ENCODE measurements at places on chromosomes 7 and 10.

GRCh38 chr10:16987976-16988610 is 141.5 kb downstream of the CUBN start:
- DNase-seq, result no peak

- DNase-seq, result no peak
Observed at GRCh38 chr10:131860311-131860710, 40.5 kb upstream of the PPP2R2D start.

- DNase-seq, result no peak
Observed at GRCh38 chr10:116254422-116255155, 18.4 kb downstream of the GFRA1 start.

DNA sequence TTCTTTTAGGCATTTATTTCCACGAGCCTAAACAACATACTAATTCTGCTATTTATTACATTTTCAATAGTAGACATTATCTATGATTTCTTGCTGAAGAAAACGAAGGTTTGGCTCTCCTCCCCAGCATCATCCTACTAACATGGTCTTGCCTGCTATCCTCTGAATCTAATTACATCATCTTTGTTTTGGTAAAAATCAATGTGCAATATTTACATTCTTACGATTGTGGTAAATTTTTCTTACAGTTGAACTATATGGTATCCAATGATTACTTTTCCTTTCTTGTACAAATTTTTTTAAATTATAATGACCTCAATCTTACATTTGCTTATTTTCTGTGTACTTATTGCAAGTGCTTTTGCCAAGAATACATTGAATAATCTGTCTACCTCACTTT is 7.0 kb upstream of the CALD1 start:
- DNase-seq, result no peak

DNA sequence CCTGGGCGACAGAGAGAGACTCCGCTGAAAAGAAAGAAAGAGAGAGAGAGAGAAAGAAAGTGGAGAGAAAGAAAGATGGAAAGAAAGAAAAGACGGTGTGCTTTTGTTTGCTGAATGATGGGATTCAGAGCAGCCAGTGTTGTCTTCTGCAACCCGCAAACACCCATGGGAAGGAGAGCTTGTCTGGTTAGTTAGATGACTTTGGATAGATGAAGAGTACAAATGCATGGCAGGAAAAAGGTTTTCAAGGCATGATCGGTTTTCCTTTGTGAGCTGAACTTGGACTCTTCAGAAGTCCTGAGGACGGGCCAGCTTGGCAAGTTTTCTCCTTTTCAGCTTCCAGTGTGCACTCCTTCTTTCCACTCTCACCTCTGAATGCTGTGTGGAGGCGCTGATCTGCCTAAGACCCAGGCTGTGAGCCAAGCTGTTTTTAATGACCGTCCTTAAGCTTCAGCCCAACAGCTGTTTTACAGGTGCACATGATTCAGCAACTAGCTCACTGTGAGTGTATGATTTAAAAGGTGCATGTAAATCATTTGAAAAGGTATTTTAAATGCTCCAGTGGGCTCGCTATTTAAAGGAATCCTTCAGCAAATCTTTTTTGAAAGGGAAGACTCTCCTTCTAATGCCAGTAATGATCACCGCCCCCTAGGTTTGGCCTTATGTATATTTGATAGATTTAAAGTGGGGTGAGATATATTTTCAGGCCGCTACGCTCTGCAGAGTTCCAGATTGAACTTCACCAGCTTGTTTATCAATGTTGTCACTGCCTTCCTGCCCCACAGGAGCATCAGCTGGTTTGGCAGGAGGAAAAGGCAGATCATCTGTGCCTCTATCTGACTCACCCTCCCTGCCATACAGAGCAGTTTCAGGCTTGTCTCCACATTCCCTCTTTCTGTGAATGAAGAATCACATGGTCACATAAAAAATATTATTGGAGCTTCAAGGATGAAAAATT is 115.0 kb downstream of the PLXDC2 start:
- no peak for DNase-seq

- DNase-seq, result no peak
Observed at GRCh38 chr7:25169683-25170082, 44.6 kb upstream of the CYCS start.

DNA sequence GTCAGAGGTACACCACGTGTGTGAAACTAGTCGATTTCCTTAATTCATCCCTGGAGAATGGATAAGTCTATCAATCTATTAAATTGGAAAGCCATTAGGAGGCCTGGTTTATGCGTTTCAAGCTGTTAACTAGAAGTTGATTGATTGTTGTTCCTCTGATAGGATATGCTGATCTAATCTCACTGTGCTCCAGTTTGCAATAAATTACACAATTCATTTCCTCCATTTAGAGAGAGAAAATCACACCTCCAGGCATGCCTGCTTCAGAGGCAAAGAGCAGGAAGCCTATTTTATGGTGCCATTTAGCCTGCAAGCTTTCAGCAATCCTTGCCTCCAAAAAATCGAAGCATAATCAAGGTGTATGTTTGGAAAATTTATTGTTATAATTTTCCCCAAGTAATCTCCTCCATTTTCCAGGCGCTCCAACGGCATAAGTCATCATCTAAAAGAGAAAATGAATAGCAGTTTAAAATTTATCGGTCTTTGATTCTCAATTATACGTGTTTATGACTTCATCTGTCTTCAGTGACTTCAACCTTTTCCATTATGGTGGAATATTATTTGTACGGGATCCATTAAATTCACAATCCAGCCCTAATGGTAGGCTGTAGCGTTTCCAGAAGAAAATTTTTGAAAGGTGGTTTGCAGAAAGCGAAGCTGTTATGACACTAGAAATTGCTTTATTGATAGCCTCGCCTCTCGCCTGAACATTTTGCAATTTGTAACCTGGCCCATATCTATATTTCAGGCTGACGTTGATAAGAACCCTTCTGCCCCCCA is 42.9 kb upstream of the HMX3 start:
- DNase-seq, result no peak
